ENCODE measurements at places on chromosomes 6 and 20.

DNA sequence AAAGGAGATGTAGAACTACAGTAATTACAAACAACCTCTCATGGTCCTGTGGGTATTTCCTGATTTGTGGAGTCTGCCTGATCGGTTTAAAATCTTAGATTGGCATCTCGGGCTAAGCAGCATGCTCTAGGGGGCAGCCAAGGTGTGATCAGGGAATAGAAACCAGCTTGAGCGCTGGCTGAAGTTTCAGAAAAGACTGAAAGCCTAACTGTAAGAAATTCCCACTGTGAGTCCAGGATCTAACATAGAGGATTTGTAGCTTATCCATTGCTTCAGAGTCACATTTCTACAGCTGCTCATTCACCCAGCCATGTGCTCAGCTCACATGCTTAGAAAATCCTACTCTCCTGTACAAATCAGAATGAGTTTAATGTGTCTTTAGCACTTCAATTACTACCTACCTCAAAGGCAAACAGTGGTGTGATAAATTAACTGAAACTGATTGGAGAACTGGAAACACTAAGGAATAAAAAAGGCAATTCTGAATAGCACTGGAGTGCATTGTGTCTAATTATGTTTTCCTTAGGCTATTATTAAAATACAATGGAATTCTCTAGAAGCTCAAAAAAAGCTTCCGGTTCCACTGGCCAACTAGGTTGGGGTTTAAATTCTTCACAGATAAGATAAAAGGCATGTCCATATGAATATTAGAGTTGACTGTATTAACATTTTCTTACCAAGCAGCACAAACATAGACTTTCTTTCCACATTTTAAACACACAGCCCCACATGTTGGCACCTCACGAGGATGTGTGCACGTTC lies 73.8 kb upstream of the MPC1 start:
- no peak for DNase-seq

- no peak for DNase-seq
Observed at GRCh38 chr20:33899106-33899505, 88.0 kb downstream of the CHMP4B start.

- DNase-seq: no peak
Observed at GRCh38 chr20:21515300-21516179, 1.7 kb upstream of the NKX2-2 start.

DNA sequence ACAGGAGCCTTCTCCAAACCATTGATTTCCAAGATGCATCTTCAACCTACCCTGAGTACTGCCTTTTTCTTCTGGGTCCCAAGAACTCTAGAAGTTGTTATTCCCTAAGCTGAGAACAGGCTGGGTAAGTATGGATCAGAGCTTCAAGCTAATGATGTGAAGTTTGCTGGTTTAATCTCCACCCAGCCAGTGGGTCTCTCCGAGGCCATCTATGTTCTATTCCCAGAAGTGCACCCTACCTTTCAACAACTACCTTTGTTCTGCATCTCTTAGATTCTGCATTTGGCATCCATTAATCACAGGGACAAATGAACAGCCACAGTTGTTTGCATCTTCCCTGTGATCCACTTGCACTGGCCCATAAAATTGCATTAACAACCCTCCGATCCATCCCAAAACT lies 246.2 kb downstream of the HIVEP2 start:
- no peak for DNase-seq
